ENCODE measurements at places on chromosomes 13 and 19.

- no peak for DNase-seq
These were observed 64.4 kb upstream of the ZNF527 start for GRCh38 chr19:37306383-37306963.

GRCh38 chr13:22175241-22175640, 504.4 kb downstream of the FGF9 start:
- no peak for DNase-seq

GRCh38 chr19:2534423-2535013, 58.6 kb downstream of the GADD45B start:
- no peak for DNase-seq

DNA sequence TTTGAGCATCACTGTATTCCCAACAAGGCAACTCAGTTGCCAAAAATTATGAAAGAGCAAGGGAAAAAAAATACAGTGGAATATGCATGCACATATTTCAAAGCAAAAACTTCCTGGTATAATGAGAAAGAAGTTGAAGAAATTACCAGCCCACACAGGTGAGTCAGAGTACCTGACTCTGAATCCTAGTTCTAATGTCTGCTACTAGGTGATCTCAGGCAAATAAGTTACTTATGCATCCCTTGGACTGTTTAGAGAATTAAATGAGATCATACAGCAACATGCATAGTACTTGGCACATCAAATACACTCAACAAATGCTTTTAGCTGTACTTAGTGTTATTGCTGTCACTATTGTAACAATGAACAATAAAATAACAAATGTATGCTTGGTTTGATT, 144.9 kb downstream of the MIPEP start:
- no peak for DNase-seq

GRCh38 chr19:38714354-38714778, 29.9 kb downstream of the CAPN12 start:
- no peak for DNase-seq

- no peak for DNase-seq
These were observed 114.8 kb downstream of the KATNAL1 start for GRCh38 chr13:30192320-30193093.

GRCh38 chr13:33690354-33690753, 127.6 kb upstream of the RFC3 start:
- no peak for DNase-seq

GRCh38 chr19:748274-748598, 2.7 kb upstream of the MISP start:
- no peak for DNase-seq

- no peak for DNase-seq
These were observed 17.6 kb upstream of the VSTM2B start for GRCh38 chr19:29508181-29508580.

DNA sequence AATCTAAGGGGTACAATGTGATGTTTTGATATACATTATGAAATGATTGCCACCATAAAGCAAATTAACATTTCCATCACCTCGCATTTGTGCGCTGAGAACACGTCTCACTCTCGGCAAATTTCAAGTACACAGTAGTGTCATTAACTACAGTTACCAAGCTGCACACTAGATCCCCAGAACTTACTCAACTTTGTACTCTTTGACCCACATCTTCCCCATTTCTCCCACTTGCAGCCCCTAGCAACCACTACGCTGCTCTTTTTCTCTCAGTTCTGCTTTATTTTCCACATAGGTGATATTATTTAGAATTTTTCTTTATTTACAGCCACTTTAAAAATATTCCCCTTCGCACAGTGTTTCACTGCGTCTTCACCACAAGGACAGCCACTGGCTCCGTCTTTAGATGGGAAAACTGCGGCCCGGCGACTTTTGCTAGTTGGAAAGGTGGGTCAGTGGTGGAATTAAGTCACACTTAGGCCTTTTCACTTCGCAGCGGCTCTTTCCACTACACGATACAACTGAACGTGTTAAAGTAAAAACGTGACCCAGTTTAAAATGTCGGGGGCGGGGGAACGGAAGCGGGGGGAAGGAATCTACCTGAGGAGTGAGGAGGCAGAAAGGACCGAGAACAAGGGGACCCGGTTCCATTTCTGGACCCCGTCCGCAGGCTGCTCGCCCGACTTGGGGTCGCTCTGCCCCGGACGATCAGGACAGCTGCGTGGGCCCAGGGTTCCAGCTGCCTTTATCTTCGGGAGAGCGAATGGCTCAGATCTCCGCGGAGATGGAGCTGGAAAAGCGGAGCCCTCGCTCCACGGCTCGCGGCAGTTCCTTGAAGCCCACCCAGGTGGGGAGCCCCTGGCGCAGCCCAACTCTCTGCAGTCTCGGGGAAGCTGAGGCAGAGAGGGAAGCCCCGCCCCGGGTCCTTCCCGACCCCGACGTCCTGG, 486.1 kb downstream of the UQCRFS1 start:
- no peak for DNase-seq

GRCh38 chr19:46220038-46220615, 9.4 kb upstream of the IGFL1 start:
- DNase-seq, result no peak

GRCh38 chr13:49399801-49400472, 43.9 kb downstream of the CAB39L start:
- DNase-seq, result no peak

DNA sequence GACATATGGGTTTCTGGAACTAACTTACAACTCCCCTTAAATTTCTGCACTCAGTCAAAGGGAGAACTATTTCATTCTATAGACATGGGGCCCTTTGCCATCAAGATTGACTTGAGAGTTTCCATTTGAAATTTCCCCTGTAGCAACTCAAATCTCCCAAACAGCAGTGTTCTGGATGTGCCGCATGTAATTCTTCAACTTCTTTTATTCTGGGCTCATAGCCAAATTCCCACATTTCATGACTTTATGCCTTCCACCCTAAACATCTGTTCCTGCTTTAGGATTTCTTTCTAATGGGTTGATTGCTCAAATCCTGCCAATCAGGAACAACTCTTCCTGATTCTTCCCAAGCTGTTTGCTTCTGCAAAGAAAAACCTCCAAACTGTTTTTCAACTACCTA, 336.0 kb downstream of the TBC1D4 start:
- DNase-seq, result no peak

DNA sequence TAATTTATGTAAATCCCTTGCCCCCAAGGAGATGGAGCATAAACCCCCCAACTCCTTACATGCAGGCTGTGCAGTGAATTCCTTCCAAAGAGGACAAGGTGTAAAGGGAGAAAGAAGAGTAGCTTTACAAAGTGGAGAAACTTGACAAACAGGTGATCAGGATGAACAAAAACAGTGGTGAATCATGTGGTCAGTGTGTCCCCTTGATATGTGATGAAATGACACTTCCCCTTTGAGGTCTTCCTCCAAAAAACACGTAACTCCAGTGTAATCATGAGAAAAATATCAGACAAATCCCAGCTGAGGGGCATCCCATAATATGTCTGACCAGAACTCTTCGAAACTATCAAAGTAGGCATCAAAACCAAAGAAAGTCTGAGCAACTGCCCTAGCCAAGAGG, 29.5 kb upstream of the AKT2 start:
- DNase-seq, result no peak
